ENCODE measurements at places on chromosomes 11 and 22. TPM values are rescaled to one million over a fixed set of nuclear protein-coding genes. Genes with fewer than 3 reads are reported as not detected.

- DNase-seq, result no peak
- peaks cover 12% of the 10 kb centered on the region for H3K4me1 ChIP-seq
- peak overlapping the region; percentile 81 for H3K27ac ChIP-seq
- H3K27me3 ChIP-seq, result no peaks in the 10 kb centered on the region
These were observed 505 bp downstream of the FAM227A start for GRCh38 chr22:38655519-38656255.

- no peak for DNase-seq
- H3K27me3 ChIP-seq, result no peaks in the 10 kb centered on the region
- H3K27ac ChIP-seq, result no peak overlapping the region
- H3K4me1 ChIP-seq, result peaks cover 10% of the 10 kb centered on the region
- peaks cover 44% of the 10 kb centered on the region for H3K36me3 ChIP-seq
These were observed 7.6 kb downstream of the SLC29A2 start for GRCh38 chr11:66363805-66364535.

GRCh38 chr11:61973476-61974162 lies 6.2 kb upstream of the FTH1 start:
- no peaks in the 10 kb centered on the region for H3K36me3 ChIP-seq
- H3K4me3 ChIP-seq, result no peak overlapping the region
- no peaks in the 10 kb centered on the region for H3K27me3 ChIP-seq
- H3K4me1 ChIP-seq, result peaks cover 47% of the 10 kb centered on the region

GRCh38 chr22:38831166-38831945 lies 12.5 kb downstream of the NPTXR start:
- peaks cover 9% of the 10 kb centered on the region for H3K27me3 ChIP-seq
- no peak overlapping the region for H3K4me3 ChIP-seq
- no peak overlapping the region for H3K27ac ChIP-seq
- DNase-seq, result no peak
- peaks cover 6% of the 10 kb centered on the region for H3K4me1 ChIP-seq

- no peaks in the 10 kb centered on the region for H3K27me3 ChIP-seq
- peaks cover 51% of the 10 kb centered on the region for H3K4me1 ChIP-seq
- no peak overlapping the region for H3K4me3 ChIP-seq
These were observed 38.4 kb downstream of the KCNQ1OT1 start for GRCh38 chr11:2661173-2662023.

DNA sequence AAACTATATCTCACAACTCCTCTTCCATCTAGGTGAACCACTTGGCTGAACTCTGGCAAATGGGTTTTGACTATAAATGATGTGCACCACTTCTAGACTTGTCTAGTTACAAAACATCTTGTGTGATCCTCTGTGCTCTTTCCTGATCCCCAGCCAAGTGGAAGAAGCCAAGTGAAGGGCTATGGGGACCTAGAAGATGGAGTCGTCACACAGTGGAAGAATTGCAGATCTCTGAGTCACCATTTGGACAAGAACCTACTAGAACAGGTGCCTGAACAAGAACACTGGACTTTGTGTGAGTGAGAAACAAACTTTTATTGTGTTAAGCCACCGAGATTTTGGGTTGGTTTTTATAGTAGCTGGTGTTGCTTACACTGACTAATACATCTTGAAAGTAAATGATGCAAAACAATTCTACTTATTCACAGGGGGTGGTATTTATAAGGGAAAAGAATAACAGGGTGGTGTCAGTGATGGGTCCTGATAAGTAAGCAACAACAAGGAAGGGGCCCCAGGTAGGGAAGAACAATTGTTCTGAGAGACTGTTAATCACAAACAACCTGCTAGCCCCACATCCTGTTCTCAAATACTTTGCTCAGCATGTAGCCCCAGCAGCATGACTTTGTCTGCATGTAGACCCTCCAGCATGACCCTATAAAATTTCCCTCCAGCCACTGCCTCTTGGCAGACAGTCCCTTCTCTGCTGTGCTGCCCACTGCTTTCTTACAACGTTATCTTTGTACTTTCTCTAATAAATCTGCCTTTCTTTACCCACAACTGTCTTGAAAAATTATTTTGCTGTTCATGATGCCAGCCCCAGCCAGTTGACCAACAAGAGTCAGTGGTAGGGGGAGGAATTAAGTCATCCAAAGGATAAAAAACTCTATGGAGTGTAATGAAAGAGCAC lies 280.7 kb upstream of the PLET1 start:
- H3K27me3 ChIP-seq, result no peaks in the 10 kb centered on the region
- no peaks in the 10 kb centered on the region for H3K36me3 ChIP-seq
- DNase-seq, result peak; percentile 89
- peaks cover 18% of the 10 kb centered on the region for H3K4me1 ChIP-seq
- H3K4me3 ChIP-seq, result no peak overlapping the region

DNA sequence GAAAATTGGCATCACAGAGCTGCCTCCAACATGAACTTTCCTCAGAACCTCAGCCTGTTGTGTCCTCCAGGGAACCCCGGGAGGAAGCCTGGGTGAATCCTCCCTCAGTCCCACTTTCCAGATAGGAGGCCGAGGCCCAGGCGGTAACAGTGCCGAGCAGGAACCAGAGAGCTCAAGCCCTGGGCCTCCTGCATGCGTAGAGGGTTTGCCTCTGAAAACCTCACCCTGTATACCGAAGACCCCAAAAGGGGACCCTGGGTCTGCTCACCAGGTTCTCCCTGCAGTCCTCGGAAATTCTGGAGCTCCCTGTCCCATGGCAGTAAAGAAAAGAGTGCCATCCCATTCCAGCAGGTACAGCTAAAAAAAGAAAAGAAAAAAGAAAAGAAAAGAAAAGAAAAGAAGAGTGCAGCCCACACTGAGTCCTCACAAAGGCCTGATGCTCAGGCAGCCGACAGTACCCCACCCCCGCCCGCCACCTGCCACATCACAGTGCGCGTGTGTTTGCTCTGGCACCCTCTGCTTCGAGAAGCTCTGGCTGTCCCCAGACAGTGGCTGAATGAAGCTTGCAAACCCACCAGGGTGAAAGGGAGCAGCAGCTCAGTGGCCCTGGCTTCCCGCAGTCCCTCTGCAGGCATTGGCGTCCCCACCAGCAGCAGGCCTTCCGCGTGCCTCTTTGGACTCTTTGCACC lies 28.4 kb upstream of the FADD start:
- no peak for DNase-seq
- H3K27ac ChIP-seq, result no peak overlapping the region
- H3K27me3 ChIP-seq, result peaks cover under 1% of the 10 kb centered on the region
- no peak overlapping the region for H3K4me3 ChIP-seq
- peaks cover 3% of the 10 kb centered on the region for H3K4me1 ChIP-seq
- no peaks in the 10 kb centered on the region for H3K36me3 ChIP-seq

GRCh38 chr22:48240148-48240934 lies 1477.9 kb downstream of the TBC1D22A start:
- H3K36me3 ChIP-seq, result no peaks in the 10 kb centered on the region
- DNase-seq, result no peak
- H3K27ac ChIP-seq, result no peak overlapping the region
- peaks cover 2% of the 10 kb centered on the region for H3K27me3 ChIP-seq
- H3K4me1 ChIP-seq, result no peaks in the 10 kb centered on the region

DNA sequence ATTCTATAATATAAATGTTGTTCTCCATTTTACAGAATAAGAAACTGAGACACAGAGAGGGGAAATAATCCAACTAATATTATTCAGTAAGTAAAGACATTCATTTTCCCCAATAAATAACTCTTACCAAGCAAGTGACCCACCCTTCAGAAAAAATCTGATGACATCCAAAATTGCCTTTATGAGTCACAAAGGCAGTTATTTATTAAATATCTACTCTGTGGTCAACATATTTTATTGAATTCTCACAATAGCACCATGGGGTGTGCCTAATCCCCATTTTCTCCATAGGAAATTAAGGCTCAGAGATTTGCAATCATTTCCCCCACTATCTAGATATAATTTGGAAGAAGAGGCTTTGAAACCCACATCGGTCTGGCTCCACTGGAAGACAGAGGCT lies 161.5 kb upstream of the ISX start:
- H3K4me1 ChIP-seq, result no peaks in the 10 kb centered on the region
- no peak overlapping the region for H3K27ac ChIP-seq
- no peaks in the 10 kb centered on the region for H3K27me3 ChIP-seq

DNA sequence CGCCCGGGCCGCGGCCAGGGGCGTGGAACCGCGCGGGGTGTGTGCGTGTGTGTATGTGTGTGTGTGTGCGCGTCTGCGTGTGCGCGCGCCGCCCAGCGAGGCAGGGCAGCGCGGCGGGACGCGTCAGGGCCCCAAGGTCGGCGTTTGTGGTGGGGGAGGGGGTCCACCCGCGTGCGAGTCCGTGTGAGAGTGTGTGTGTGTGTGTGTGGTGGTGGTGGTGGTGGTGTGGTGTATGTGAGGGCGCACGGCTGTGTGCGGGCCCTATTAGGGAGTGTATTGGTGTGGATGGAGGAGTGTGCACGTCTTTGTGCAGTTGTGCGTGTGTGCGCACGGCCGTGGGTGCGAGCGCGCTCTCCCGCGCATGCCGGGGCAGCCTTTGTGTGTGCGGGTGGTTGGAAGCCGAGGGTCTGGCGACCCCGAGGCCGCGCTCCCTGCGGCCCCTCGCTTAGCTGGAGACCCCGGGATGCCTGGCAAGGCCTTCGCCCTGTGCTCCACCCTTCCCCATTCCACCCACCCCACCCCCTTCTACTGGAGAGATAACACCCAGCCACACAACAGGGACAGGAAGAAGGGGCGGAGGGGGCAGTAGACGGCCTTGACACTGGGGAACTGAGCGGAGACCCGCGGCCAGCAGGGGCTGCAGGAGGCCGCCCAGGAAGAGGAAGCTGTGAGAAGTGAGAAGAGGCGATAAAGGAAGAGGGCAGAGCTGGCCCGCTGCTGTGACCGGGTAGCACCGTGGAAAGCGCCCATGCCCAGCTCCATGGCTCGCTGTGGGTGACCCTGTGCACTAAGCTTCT lies 528 bp upstream of the ARRB1 start:
- H3K4me1 ChIP-seq, result peaks cover 55% of the 10 kb centered on the region
- peak overlapping the region; percentile 51 for H3K4me3 ChIP-seq
- peak; percentile 81 for DNase-seq
- H3K27ac ChIP-seq, result peak overlapping the region; percentile 54
- H3K36me3 ChIP-seq, result no peaks in the 10 kb centered on the region
- H3K27me3 ChIP-seq, result no peaks in the 10 kb centered on the region

DNA sequence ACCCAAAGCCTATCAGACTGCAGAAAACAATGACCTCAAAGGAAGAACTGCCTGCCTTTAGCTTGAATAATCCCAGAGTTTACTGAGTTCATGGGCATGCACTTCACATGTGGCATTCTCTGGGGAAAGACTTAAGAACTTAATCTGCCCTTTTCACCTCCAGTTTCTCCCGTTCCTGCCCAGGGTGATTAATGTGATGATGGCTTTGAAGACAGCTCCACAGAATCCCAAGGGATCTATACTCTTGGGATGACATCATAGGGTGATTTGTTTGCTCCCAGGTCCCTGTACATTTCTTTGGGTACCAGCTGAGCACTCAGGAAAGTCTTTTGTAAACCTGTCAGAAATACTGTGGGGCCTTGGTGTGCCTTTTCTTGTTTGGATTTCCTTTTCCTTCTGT lies 14.0 kb downstream of the FJX1 start:
- no peak overlapping the region for H3K4me3 ChIP-seq
- H3K36me3 ChIP-seq, result no peaks in the 10 kb centered on the region
- no peaks in the 10 kb centered on the region for H3K4me1 ChIP-seq
- peaks cover 4% of the 10 kb centered on the region for H3K27me3 ChIP-seq
- no peak overlapping the region for H3K27ac ChIP-seq

- H3K27ac ChIP-seq, result no peak overlapping the region
- no peak overlapping the region for H3K4me3 ChIP-seq
- no peak for DNase-seq
- H3K4me1 ChIP-seq, result peaks cover 37% of the 10 kb centered on the region
- H3K36me3 ChIP-seq, result peaks cover 12% of the 10 kb centered on the region
- no peaks in the 10 kb centered on the region for H3K27me3 ChIP-seq
These were observed 36.5 kb downstream of the TSPAN18 start for GRCh38 chr11:44763121-44763820.

DNA sequence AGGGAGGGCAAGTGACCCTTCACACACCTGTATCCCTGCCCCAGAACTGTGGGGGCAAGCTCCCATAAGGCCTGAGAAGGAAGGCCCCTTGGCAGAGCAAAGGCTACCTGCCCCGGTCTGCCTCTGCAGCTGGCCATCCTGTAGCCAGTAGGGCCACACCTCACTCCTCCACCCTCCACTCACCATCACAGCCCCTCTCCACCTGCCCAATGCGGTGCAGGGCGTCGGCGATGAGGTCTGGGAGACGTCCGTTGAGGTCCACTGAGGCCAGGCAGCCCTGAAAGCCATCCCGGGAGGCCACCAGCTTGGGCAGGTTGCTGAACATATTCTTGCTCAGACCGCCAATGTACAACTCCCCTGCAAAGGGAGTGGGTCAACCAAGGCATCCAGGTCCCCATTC lies 57.5 kb downstream of the SLC22A12 start:
- no peaks in the 10 kb centered on the region for H3K36me3 ChIP-seq
- H3K27ac ChIP-seq, result no peak overlapping the region
- no peak for DNase-seq
- H3K4me1 ChIP-seq, result peaks cover 53% of the 10 kb centered on the region

GRCh38 chr22:43658823-43659222 lies 153.3 kb downstream of the EFCAB6 start:
- no peak for DNase-seq
- no peaks in the 10 kb centered on the region for H3K4me1 ChIP-seq
- H3K27ac ChIP-seq, result no peak overlapping the region
- H3K36me3 ChIP-seq, result no peaks in the 10 kb centered on the region

DNA sequence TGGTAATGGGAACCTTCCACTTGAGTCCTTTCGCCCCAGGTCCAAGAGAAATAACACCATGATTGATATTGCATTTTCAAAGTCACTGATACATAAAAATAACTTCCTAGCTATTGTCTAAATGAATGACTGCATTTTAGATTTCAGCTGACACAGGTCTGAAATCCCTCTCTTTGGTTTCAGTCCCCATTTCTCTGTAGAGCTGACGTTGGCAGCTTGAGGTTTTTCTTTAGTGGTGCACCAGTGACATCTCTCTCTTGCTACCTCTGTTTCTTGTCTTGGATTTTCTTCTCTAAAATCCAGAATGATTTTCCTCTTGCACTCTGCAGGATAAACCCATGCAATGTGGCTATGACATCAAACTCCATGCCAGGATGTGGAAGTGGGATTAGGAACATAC lies 31.7 kb upstream of the SORL1 start:
- peaks cover 28% of the 10 kb centered on the region for H3K4me1 ChIP-seq
- H3K27me3 ChIP-seq, result no peaks in the 10 kb centered on the region
- no peak overlapping the region for H3K4me3 ChIP-seq
- H3K36me3 ChIP-seq, result no peaks in the 10 kb centered on the region
- no peak overlapping the region for H3K27ac ChIP-seq

- no peak overlapping the region for H3K27ac ChIP-seq
- DNase-seq, result no peak
- H3K36me3 ChIP-seq, result peaks cover 47% of the 10 kb centered on the region
- peaks cover 39% of the 10 kb centered on the region for H3K4me1 ChIP-seq
These were observed 47.5 kb downstream of the RPL27A start for GRCh38 chr11:8729837-8730696.

GRCh38 chr11:102874852-102875251 lies at the start of gene MMP12:
MMP12 (minus strand) TSS chr11:102874982; CDS start chr11:102874937, 45 bp downstream.
- H3K27me3 ChIP-seq, result no peaks in the 10 kb centered on the region
- H3K4me3 ChIP-seq, result no peak within 1 kb of the TSS
- H3K36me3 ChIP-seq, result no peaks in the 10 kb centered on the region
- H3K27ac ChIP-seq, result no peak within 1 kb of the TSS

Gene EI24
- 40.3 TPM for total RNA-seq

Gene OR4D5
- total RNA-seq, result 0.04 TPM

Gene PIH1D2
- 1.1 TPM for total RNA-seq

Gene DEUP1
- 0.04 TPM for total RNA-seq

Gene ART1
- total RNA-seq, result 5.7 TPM

Gene RFPL1
- not detected for total RNA-seq

Gene CASP12
- total RNA-seq, result 0.22 TPM

Gene PDE3B
- total RNA-seq, result 2.2 TPM

Gene A4GALT
- total RNA-seq, result 17.0 TPM

Gene HTR3B
- not detected for total RNA-seq

Gene JAML
- 2.5 TPM for total RNA-seq

Gene PEX26
- 9.8 TPM for total RNA-seq

Gene SLC6A5
- not detected for total RNA-seq
